ENCODE measurements at places on chromosomes 3 and 15. TPM values are rescaled to one million over a fixed set of nuclear protein-coding genes. Genes with fewer than 3 reads are reported as not detected.

DNA sequence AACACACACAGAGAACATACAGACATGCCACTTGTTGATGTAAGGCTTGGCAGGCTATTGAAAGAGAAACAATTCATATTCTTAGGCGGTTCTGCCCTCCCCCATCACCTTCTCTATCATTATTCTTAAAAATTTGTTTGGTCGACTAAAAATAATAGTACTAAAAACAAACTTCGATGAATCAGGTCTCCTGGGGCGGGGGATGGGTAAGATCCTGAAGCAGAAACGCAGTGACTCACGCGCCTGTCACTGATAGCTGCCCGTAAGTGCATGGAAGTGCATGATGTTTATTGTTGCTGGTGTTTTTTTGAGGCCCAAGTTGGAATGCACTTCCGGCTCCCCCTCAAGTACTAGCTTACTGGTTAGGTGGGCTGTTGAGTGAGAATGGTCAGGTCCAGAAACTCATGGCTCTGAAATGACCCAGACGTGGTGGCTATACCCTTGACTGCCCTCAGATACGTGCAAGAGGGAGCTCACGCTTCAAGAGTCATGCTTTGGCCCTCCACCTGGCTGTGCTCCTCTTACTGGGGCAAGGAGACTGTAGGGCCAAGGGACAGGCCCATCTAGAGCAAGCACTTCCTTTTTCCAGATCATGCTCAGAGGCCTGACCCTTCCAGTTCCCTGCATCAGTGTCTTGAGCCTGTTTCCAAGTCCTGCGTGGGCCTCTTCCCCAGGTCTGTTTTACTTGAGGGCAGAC, 10.9 kb downstream of the SMAD3 start:
- H3K36me3 ChIP-seq, result peaks cover 8% of the 10 kb centered on the region
- no peaks in the 10 kb centered on the region for H3K27me3 ChIP-seq
- peaks cover 89% of the 10 kb centered on the region for H3K4me1 ChIP-seq

DNA sequence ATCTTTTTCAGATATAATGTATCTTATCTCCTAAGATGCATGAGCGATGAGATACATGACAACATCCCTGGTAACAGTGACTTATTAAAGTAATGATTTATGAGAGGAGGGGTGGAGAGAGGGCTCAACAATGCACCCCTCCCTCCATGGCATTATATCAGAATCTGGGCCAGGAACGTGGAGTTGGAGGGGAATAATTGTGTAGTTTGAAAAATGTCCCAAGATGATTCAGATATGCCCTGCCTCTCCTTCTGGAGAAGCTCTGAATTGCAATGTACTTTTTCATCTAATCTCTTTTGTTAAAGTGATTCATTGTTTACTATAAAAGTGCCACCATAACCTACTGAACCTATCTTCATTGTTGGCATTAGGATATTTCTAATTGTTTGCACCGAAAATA, 86.5 kb downstream of the FRMD4B start:
- no peaks in the 10 kb centered on the region for H3K27me3 ChIP-seq
- no peaks in the 10 kb centered on the region for H3K4me1 ChIP-seq
- no peaks in the 10 kb centered on the region for H3K36me3 ChIP-seq
- no peak overlapping the region for H3K27ac ChIP-seq

GRCh38 chr15:59159210-59159609, 47.4 kb upstream of the LDHAL6B start:
- H3K36me3 ChIP-seq, result no peaks in the 10 kb centered on the region
- no peak overlapping the region for H3K4me3 ChIP-seq
- no peaks in the 10 kb centered on the region for H3K4me1 ChIP-seq
- H3K27me3 ChIP-seq, result no peaks in the 10 kb centered on the region
- no peak for DNase-seq

DNA sequence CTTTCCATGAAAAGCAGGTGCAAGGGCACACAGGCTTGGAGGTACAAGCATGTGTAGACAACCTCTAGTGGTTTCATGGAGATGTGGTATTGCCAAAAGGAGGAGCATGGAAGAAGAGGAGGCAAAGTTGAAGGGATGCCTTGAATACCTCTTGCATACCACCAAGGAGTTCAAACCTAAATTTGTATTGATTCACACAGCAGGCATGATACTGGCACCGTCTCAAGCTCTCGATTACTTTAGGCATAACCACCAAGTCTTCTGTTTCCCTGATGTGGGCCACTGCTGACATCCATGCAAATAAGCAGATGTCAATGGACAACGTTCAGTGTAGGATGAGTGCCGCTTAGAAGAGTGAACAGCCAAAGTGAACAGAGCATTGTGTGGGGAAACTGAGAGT, 87.1 kb downstream of the SCN11A start:
- no peaks in the 10 kb centered on the region for H3K27me3 ChIP-seq
- no peaks in the 10 kb centered on the region for H3K4me1 ChIP-seq
- no peak overlapping the region for H3K27ac ChIP-seq
- no peak for DNase-seq

DNA sequence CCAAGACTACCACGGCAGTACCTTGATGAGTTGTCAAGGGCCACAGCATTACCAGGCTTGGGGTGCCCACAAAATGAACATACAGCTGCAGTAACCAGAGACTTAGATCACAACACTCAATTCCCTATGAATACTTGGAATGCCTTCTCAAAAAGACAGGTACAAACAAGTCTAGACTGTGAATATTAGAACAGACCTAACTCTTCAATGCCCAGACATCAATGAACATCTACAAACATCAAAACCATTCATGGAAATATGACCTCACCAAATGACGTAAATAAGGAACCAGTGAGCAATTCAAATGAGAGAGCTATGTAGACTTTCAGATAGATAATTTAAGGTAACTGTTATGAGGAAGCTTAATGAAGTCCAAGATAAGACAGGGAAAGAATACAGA, 185.1 kb upstream of the POU1F1 start:
- H3K4me1 ChIP-seq, result no peaks in the 10 kb centered on the region
- no peaks in the 10 kb centered on the region for H3K27me3 ChIP-seq
- H3K36me3 ChIP-seq, result no peaks in the 10 kb centered on the region
- no peak overlapping the region for H3K27ac ChIP-seq
- no peak for DNase-seq

- no peak for DNase-seq
- H3K27ac ChIP-seq, result no peak overlapping the region
- peaks cover 98% of the 10 kb centered on the region for H3K36me3 ChIP-seq
- H3K27me3 ChIP-seq, result no peaks in the 10 kb centered on the region
These were observed 26.1 kb downstream of the EDEM1 start for GRCh38 chr3:5213574-5213966.

- H3K27me3 ChIP-seq, result no peaks in the 10 kb centered on the region
- H3K4me1 ChIP-seq, result no peaks in the 10 kb centered on the region
- no peak overlapping the region for H3K4me3 ChIP-seq
- no peak overlapping the region for H3K27ac ChIP-seq
- no peaks in the 10 kb centered on the region for H3K36me3 ChIP-seq
These were observed 65.8 kb upstream of the TRA2B start for GRCh38 chr3:186003610-186004009.

POLQ gene
- 0.97 TPM for total RNA-seq

CPN2 gene
- total RNA-seq, result not detected

IL20RB gene
- total RNA-seq, result 0.84 TPM

HYKK gene
- total RNA-seq, result 0.42 TPM

AADACL2 gene
- total RNA-seq, result not detected

ROPN1 gene
- total RNA-seq, result not detected

SLC22A13 gene
- total RNA-seq, result 0.91 TPM

DLEC1 gene
- 0.83 TPM for total RNA-seq

CSPG4 gene
- 0.15 TPM for total RNA-seq

Data from B cell (primary cell).